ENCODE measurements at places on chromosomes 5 and 9.

- no peak for DNase-seq
These were observed 30.4 kb downstream of the RANBP17 start for GRCh38 chr5:170892196-170892595.

GRCh38 chr9:120109242-120109641 is 470.7 kb downstream of the CDK5RAP2 start:
- no peak for DNase-seq

DNA sequence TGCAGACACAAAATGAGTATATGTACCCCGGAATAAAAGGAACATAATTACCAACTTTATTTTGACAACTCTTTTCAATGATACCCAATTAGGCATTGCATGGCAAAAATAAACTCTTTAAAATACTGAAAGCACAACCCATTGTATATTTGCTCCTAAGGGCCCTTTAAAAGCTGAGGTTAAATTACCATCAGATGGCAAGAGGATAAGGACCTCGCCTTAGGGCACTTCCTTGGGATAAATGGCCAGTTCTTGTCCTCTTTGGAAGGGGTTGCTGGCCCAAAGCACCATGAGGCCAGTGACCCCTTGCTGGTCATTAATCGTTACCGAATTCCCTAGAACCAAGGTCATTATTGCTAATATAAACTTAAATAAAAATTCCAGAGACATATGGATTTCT is 46.0 kb downstream of the EBF1 start:
- DNase-seq = no peak

DNA sequence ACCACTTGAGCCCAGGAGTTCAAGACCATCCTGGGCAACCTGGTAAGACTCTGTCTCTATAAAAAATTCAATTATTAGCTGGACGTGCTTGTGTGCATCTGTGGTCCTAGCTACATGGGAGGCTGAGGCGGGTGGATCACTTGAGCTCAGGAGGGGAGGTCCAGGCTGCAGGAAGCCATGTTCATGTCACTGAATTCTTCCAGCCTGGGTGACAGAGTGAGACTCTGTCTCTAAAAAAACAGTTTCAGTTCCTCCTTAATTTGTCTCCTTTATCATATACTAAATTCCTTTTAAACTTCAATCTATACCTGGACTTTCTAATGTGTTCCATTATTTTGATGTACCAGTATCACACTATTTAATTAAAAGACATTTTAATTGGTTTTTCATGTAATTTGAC is 422.2 kb upstream of the TLE4 start:
- DNase-seq = no peak
